ENCODE measurements at places on chromosomes 1 and 21.

DNA sequence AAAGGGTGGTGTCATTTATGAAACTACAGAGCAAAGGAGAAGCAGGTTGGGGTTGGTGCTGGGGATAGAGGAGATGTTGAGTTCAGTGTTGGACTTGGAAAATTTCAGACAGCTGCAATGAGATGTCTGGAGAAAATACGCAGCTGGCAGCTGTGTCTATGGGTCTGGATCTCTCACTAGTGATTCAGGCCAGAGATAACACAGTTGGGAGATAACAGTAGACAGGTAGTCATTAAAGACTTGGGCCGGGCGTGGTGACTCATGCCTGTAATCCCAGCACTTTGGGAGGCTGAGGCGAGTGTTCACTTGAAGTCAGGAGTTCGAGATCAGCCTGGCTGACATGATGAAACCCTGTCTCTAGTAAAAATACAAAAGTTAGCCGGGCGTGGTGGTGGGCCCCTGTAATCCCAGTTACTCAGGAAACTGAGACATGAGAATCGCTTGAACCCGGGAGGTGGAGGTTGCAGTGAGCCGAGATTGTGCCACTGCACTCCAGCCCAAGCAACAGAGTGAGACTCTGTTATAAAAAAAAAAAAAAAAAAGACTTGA lies 2.5 kb upstream of the TFAP2E start:
- DNase-seq, result no peak

GRCh38 chr1:178612261-178612660 lies 99.4 kb downstream of the TEX35 start:
- DNase-seq, result no peak

- DNase-seq, result no peak
Observed at GRCh38 chr1:151510020-151510405, 1.2 kb upstream of the CGN start.

DNA sequence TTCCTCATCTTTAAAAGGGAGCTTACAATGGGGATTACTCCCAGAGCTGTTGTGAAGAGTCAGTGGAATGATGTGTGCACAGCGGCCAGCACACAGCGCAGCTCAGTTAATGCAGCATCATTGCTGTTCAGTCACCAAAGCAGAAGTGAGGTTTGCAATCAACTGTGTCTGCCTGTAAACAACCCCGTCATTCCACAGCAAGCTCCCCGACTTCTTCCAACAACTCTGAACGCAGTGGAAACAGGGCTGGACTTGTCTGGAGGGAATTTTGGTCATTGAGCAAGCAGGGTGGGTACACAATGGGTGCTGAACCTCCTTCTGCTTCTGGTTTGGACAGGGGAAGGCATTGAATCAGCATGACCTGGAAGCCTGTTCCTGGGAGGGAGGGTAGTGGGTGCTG lies 347.4 kb downstream of the PTPRU start:
- DNase-seq, result no peak

GRCh38 chr1:59107516-59107915 lies 189.4 kb upstream of the FGGY start:
- peak; percentile 98 for DNase-seq

- no peak for DNase-seq
Observed at GRCh38 chr1:42450061-42450460, 5.8 kb downstream of the ZMYND12 start.

GRCh38 chr1:32743380-32744070 lies 41.0 kb upstream of the SYNC start:
- no peak for DNase-seq

DNA sequence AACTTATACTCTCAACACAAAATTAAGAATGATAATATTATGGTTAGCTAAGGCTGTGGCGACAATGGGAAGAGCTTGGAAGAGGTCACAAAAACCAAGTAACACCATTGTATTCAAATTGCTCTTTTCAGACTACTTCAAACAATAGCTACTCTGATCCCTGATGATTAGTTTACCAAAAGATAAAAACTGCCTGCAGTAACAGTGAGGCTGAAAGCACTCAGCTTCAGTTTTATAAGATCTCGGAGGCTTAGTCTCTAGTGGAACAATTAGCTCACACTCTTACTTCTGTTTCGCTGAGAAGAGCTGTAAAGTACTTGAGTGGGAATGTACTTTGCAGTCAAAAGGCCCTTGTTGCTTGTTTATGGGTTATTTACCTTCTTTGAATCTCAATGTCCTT lies 278.5 kb downstream of the LRRC7 start:
- no peak for DNase-seq

GRCh38 chr1:198749279-198749678 lies 110.4 kb downstream of the PTPRC start:
- DNase-seq, result no peak

- peak; percentile 2 for DNase-seq
Observed at GRCh38 chr1:14733048-14733778, 134.7 kb downstream of the KAZN start.

DNA sequence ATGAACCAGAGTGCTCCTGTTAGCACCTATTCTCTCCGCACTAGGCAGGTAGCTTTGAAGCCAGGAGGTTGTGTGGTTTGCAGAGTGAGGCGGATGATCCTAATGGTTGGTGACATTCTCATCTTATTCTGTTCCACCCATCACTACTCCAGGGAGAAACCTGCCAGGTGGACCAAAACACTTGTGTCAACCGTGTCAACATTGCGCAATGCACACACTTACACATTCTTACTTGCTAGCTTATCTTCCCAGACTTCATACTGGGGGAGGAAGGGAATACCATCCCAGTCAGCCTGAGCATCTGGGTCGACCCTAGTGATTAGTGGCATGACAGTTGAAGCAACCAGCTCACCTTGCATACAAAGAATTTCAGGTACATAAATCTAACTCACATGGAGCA lies 236.9 kb downstream of the RPS6KC1 start:
- DNase-seq, result no peak

DNA sequence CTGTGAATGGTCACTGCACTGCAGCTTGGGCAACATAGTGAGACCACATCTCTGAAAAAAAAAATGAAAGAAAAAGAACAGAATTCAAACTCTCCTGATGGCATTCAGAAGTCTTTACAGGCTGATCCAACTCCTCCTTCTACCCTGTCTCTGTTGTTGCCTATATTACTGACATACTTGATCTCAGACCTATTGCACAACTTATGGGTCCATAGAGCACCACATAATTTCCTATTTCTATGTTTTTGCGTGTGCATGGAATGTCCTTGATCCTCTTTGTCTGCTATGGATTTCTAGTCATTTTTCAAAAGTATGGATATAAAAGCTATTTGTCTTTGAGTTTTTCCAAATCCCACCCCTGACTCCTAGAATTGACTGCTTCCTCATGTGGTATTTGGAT lies 22.4 kb upstream of the CYP2J2 start:
- no peak for DNase-seq

- DNase-seq, result no peak
Observed at GRCh38 chr1:214581785-214582184, 21.2 kb upstream of the CENPF start.

GRCh38 chr1:172711558-172711957 lies 52.7 kb downstream of the FASLG start:
- no peak for DNase-seq

DNA sequence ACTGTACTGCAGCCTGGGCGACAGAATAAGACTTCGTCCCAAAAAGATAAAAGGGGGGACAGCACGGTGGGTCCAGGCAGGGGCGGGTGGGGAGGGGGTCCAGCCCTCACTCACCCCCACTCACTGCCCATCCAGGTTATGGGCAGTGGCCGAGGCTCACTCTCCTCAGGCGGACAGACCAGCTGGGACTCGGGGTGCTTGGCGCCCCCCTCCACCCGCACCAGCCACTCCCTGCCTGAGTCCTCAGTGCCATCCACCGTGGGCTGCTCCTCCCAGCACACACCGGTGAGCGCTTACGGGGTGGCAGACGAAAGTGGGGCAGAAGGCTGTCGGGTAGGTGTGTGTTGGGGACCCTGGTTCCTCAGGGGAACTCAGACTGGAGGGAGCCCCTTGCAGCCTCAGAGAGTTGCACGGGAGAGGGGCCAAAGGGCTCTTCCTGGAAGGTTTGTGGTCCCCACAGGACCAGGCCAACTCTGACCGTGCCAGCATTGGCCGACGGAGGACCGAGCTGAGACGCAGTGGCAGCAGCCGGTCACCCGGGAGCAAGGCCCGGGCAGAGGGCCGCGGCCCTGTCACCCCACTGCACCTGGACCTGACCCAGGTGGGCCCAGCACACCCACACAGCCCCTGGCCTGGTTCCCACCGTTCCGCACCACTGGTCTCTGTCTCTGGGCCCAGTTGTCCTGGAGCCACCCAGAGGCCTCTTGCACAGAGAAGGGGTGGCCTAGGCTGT lies 6.6 kb downstream of the PLEKHN1 start:
- DNase-seq, result no peak

- no peak for DNase-seq
Observed at GRCh38 chr1:199273837-199274379, 635.1 kb downstream of the PTPRC start.

DNA sequence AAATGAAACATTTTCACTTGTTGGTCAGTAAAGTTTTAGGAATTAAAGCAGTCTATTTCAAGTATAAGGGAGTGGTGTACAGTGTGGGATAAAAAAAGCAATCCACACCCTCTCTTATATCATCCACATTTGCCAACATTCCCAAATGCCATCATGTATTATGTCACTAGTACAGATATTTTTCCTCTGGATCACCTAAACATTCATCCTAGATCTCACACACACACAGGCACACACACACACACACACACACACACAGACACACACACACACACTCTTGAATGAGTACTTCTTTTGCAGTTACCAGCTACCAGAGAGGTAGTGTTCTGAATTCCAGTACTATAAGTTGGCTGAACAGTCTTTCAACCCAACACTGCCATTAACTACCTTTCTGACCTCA lies 1369.1 kb upstream of the ADGRL4 start:
- no peak for DNase-seq

DNA sequence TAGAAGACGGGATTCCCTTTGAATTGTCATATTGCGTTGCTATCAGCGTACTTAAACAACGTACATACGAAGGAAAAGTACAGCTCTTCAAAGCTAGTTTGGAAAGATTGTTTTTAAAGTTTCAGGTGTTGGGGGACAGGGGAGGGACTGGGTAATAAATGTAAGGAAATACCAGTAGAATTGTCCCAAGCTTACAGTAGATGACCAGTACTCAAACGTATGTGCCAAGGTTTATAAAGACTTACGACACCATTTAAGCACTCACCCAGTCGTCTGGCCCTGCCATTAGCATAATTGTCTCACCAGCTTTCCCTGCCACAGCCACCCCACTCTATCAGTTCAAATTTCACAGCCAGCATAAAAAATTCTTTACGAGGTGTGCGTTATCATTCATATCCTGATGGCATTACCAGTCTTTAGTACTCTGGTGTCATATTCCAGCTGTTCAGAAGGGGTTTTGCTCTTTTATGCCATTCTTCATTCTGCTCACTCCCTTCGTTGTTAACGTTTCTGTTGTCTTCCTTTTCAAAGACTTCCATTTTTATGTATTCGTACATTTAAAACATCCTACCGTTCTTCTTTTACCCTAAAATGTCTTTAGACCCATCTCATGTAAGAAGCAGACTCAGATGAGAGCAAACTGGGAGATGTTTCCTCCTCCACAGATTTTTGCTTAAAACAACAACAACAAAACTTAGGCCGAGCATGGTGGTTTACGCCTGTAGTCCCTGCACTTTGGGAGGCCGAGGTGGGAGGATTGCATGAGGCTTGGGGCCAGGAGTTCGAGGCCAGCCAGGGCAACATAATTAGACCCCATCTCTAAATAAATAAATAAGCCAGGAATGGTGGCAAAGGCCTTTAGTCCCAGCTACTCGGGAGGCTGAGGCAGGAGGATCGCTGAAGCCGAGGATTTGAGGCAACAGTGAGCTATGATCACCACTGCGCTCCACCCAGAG lies 1.0 kb upstream of the HP1BP3 start:
- no peak for DNase-seq

DNA sequence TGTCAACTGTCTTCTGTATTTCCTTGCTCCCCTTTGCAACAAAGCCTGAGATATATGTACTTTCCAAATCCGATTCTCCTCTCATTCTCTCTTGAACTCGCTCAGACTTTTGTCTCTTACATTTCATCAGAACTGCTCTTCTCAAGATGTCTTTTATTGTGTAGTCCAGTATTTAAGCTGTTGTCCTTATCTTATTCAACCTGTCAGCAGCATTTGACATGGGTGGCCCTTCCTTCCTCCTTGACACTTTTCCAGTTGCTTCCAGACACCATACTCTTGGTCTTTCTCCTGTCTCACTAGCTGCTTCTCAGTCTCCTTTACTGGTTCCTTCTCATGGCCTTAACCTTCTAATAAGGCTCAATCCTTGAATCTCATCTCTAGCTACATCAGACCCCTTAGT lies 47.0 kb downstream of the TSNAX start:
- no peak for DNase-seq

DNA sequence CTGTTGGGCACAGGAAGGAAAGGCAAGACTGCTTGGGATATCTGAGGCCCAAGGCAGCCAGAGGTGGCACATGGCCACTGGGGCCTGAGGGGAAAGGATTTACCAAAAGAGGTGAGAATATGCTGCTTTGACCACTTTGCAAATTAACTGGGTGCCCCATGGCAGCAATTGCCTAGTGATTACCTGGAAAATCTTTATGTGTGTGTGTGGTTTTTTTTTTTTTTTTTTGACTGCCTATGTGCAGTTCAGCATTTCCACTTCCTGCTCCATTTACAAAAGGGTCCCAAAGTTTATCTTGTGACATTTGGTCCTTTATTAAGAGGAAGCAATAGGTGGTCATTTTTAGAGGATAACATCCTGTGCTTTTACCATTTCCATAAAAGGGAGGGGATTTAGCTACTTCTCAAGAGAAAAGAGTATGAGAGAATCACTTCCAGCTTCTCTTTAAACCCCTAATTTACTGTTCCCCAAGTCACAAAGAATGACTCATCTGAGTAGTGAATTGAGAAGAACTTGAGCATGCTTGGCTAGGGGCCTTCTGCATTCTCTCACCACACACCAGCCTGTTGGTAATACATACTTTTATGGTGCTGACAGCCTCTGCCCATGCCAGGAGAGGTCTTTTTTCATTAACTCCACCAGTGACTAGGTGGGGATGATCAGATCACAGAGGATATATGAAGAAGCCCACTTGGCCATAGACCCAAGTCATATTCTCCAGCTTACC lies 52.1 kb downstream of the SYDE2 start:
- DNase-seq, result no peak

- no peak for DNase-seq
Observed at GRCh38 chr21:23131177-23131576, 2133.0 kb downstream of the NCAM2 start.

DNA sequence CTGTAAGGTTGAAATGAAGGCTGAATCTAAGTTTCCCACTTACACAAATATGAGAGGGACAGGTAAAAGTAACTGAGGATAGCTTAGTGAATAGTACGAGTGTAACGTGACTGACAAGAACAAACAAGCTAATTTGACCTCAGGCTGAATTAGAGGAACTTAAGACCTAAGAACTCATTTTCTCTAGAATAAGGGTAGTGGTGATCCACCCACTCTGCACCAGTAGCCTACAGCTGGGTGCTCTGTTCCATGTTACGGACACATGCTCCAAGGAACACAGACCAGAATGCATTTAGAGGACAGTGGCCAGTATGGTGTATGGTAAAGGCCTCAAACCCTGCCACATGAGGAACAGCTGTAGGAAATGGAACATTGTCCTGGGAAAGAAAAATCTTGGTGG lies 14.9 kb upstream of the TMEM9 start:
- no peak for DNase-seq
